H7 (cell line): ENCODE measurements at places on chromosomes 3 and 15.

DNA sequence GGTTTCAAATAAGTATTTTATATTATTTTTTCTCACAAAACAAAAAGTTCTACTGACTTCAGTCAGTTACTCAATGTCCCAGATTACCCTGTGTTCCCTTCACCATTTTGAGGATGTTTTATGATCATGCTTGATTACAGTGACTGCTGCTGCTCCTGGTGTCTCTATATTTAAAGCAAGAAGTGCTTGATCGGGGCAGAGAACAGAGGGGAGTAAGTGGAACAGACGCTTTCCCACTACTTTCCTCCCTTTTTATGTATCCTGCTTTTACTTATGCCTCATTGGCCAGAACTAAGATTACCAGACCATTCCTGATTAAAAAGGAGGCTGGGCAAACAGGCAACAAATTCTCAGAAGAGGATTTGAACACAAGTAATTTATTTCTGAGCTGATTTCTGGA lies 612.1 kb downstream of the VGLL3 start:
- no peak for DNase-seq

GRCh38 chr15:57647071-57647790 lies 55.5 kb downstream of the MYZAP start:
- DNase-seq: no peak

DNA sequence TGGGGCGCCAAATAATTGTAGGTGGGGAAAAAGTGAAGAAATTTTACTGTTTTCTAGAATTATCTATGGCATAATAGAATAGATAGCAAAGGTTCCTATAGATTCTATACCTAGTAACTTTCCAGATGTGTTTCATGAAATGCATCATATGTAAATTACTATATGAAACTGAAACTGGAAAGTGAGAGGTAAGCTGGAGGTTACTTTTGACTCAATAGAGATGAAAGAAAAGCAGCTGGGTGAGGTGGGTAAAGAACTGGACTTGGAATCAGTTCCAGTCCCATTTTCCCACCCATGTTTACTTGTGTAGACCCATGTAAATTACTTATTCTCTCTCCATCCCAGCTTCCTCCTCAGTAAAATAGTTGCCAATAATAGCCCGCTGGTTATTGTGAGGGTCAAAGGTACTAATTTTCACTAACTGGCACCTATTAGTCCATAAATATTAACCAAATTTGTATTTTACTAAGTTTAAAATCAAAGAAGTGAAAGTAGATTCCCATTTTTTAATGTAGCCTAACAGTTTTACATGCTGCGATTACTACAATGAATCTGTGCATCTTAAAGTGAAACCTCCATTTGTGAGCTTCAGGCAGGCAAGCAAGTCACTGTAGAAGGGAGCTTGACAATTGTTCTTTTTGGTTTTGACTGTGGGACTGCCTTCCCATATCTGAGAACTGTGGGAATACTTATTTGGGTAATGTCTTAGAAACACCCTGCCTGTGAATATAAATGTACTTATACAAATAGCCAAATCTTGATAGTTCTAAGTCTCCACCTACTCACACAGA lies 312.1 kb downstream of the SLC9A9 start:
- DNase-seq: no peak

DNA sequence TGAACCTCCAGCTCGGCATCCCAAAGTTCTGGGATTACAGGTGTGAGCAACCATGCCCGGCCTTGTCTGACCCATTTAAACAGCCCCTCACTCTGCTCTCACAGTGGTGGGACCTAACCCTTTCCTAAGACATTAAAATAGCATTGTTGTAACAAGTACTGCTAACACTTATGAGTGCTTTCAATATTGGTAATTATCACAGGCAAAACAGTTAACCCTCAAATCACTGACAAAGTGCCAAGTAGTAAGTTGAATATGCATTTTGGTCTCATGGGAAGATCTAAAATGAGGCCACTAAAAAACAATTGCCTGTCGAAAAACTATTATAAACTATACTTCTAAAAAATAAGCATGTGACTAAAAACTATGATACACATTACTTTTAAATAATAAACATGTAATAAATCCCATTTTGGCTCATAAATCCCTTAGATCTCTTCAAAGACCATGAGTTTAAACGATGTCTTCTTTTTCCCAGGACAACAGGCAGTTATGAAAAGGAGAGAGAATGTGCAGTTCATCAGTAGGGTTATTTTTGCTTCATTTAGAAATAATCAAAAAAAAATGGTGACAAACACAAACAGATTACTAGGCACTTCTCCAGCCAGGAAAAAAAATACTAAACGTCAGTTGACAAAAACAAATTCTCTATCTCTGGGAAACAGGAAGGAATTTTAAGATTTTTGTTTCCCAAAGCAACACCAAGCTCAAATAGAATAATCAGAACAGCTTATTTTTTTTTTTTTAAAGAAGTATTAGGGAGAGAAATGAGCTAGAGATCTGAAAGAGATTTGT lies 95.4 kb downstream of the RFTN1 start:
- DNase-seq: no peak

- DNase-seq: no peak
These were observed 144.0 kb upstream of the TLE3 start for GRCh38 chr15:70241561-70242320.

DNA sequence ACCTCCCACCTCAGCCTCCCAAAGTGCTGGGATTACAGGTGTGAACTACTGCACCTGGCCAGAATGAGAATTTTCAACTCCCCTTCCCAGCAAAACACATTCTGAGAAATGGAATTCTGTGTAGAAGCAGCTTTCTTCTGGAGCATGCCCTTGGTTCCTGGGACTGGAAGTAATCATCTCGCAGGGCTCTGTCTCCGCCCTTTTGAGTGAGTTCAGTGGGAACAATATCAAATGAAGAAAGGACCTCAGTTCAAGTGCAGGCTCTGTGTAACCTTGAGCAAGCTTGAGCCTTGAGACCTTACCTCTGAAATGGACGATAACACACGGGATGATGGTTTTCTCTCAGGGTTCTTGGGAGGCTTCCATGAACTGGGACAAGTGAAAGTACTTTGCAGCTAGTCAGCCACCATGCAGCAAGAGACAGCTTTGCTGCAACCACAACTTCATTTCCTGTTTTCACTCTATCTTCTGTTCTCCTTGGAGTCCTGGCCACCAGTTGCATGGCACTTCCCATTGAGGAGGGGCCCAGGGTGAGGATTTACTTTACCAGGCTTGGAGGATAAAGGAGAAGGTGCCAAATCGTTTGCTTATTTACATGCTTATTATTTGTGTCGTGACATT lies 35.7 kb upstream of the IGF1R start:
- no peak for DNase-seq

DNA sequence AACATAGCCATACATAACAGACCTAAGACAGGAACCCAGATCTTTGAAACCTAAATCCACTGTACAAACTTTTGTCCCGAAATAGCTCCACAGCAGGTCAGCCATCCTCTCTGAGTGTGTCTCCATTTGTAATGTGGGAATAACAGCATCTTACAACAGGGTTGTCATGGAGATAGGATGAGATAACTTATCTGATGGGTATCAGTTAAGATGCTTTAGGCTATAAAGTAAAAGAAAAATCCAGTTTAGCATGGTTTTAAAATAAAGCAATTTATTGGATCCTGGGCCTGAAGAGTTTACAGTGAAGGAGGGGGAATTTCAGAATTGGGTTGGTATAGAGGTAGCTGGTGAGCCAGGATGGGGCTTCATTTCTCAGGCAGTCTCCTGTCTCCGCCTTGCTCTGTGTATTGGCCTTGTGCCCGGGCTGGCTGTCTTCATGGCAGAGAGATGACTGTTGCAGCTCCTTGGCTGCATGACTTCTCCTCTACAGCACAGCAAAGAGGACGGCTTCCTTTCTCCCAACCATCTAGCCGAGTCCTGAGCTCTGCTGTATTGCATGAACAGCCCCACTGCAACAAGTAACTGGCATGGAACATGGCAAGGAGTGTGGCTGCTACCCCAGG lies 131.9 kb upstream of the PROK2 start:
- DNase-seq: no peak

DNA sequence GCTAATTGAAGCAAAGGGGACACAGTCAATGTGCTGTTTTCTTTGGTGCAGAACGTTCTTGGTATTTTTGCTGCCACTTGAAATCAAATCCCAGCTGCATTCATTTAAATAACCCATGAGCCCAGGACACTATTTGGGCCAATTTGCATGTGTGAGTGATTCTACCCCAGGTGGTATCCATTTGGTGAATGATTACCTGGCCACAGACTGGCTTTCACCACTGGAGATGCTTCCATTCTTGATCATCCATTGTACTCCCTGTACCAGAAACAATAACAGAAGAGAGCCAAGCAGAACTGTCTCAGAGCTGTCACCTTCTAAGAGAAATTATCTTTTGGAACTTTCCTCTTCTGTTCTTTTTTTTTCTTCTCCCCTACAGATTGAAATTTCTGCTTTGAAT lies 139.7 kb upstream of the RARB start:
- DNase-seq: peak; percentile 4

- no peak for DNase-seq
These were observed 507.3 kb upstream of the ROBO1 start for GRCh38 chr3:80275120-80275519.

- DNase-seq: no peak
These were observed 225.1 kb upstream of the CNTN3 start for GRCh38 chr3:74839566-74839965.

DNA sequence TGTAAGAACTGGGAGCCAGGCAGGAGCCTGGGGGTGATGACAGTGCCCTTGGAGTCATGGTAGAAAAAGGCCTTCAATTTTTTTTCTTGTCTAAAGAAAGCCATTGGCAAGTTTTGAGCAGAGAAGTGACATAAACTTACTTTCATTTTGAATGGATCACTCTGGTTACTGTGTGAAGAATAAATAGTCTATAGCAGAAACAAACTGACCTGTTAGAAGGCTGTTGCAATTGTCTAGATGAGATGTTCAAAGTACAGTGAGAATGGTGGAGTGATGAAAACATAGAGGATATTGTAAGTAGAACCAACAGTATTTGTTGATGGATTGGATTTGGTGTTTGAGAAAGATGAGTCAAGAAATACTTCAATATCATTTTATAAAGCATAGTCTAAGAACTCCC lies 439.9 kb downstream of the TBL1XR1 start:
- no peak for DNase-seq

- peak; percentile 44 for DNase-seq
These were observed 19.7 kb downstream of the TM4SF4 start for GRCh38 chr3:149494022-149494758.

DNA sequence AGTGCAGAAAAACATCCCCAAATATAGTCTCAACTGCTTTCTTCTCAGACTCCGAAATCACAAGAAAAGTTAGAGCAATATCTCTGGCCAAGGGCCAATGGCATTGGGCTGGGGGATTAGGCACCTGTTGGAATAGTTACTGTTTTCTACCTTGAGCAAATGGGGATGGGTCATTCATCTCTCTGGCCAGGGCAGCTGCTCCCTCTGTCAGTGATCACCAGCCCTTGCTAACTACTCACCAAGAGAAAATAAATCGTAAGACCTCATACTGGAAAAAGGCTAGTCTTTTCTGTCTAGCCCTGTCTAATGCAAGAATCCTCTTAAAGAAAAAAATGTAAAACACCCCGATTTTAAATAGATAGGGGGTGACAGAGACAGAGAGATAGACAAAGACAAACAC lies 10.9 kb downstream of the CERS3 start:
- DNase-seq: no peak

- no peak for DNase-seq
These were observed 410 bp downstream of the NDUFAF1 start for GRCh38 chr15:41401904-41402267.

DNA sequence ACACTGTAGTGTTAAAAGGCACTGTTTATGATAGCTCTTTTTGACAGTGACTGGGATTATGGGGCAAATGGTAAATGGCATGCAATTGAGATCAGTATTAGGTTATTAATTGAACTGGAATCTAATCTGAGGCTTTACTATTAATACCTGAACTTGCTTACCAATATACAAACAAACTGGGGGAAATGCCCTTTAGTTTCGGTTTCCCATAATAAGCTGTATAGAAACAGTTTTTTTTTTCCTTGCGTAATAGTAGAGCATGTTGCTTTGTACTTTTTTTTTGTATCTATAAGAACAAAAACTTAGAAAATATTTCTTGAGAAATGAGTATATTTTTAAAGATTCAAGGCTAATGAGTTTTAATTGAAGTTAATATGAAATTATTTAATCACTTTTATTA lies 95.0 kb downstream of the FNDC3B start:
- no peak for DNase-seq

GRCh38 chr3:193824365-193824764 lies 231.4 kb downstream of the OPA1 start:
- DNase-seq: no peak

GRCh38 chr3:148970271-148970670 lies 21.1 kb upstream of the GYG1 start:
- DNase-seq: no peak

- DNase-seq: no peak
These were observed 180.0 kb downstream of the LSAMP start for GRCh38 chr3:116265320-116265695.
